NCI-H1694 treated with DMSO at 0.1 percent for 48 hours (cell line): ENCODE measurements at places on chromosomes 7 and 10.

- DNase-seq, result no peak
Observed at GRCh38 chr10:116970050-116970449, 34.9 kb downstream of the SHTN1 start.

GRCh38 chr7:44767912-44768627, 19.4 kb downstream of the ZMIZ2 start:
- peak; percentile 96 for DNase-seq

- DNase-seq, result peak; percentile 6
Observed at GRCh38 chr7:44678471-44679179, 70.0 kb upstream of the ZMIZ2 start.

DNA sequence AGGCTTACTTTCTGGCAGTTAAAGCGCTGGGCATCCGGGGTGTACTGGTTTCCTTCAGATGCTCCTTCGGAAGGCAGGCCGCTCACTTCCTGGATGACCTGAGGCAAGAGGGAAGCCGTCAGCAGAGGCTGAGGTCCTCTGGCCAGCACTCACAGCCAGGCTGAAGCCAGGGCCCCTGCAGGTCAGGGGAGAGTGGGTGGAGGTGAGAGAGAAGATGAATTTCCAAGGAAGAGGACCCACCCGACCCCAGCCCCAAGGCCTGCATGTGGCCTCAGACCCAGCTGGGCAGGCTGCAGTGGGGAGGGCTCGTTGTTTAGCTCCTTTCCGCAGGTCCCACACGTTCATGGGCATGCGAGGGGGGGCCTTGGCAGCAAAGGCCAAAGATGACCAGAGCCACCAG, 71.3 kb downstream of the VWA2 start:
- no peak for DNase-seq

- DNase-seq, result no peak
Observed at GRCh38 chr10:89076120-89076519, 85.5 kb downstream of the FAS start.

DNA sequence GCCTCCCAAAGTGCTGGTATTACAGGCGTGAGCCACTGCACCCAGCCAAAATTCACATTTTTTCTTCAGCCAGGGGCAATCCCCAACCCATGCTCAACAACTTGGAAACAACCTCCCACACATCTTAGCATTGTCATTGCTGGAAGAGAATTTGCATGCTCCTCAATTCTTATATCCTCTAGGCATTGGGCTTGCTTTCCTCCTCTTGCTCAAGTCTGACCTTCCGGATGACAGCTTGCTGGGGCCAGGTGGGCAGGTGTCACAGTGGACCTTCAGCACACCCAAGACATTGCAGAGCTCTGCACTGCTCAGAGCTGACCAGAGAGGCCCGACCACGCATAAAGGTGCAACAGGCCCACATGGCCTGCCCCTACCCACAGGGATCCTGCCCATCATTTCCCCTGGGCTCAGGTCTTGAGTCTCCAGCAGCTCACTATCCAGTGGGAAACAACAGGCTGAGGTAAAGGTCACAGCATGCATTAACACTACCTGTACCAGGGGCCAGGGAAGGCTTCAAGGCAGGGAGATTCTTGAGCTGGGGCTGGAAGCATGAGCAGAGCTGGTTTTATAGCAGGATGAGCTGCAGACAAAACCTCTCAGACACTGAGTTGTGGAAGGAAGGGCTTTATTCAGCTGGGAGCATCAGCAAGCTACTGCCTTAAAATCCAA, 6.8 kb upstream of the GPR15LG start:
- DNase-seq, result no peak

GRCh38 chr10:12634621-12634931, 285.2 kb downstream of the CAMK1D start:
- no peak for DNase-seq

GRCh38 chr7:140342727-140343514, 55.4 kb downstream of the SLC37A3 start:
- DNase-seq, result peak; percentile 27

DNA sequence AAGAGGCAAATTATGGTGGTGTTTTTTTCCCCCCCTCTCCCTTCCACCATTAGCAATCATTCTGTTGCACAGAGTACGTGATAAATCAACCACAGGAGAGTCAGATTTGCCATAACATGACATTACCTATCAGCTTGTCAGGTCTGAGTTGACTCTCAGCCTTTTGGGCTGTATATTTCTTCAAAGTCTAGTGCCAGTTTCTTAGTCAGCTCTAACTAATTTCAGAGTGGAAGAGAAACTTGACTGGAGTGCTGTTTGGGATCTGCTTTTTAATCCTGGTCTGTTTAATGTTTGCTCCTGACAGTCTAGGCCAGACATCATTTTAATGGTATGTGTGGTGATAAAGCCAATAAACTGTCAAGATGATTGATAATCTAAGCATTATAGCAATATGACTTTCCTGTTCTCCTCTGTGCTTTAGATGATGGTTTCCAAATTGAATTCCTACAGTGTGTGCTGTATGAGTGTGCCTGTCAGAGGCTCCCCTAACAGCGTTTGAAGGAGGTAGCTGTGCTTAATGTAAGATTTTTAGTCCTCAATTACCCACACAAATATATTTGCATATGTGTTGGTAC, 76.9 kb downstream of the LRMDA start:
- peak; percentile 58 for DNase-seq

DNA sequence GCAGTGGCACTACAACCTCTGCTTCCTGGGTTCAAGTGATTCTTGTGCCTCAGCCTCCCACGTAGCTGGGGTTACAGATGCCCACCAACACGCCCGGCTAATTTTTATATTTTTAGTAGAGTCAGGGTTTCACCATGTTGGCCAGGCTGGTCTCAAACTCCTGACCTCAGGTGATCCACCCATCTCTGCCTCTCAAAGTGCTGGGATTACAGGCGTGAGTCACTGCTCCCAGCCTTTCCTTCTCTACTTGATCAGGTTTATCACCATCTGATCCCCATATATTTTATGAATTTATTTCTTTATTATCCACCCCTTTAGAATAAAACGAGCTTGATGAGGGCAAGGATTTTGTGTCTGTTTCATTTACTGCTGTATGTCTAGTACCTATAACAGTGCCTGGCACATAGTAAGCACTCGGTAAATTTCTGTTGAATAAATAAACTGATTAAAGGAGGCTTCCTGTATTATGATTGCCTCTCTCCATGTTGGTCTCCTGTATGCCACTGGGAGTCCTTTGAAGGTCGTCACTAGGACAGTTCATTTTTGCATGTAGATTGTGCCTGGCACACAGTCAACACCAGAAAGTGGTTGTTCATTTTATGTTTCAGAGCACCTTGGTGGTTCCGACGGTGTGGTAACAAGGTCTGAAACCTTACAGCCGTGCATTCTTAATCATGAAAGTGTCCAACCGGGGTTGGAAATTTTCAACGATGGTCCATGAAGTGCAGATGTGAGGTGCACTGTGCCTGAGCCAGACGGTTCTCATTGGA, 9.6 kb upstream of the EIF3A start:
- DNase-seq, result no peak
